A673 (cell line): ENCODE measurements at places on chromosomes 1 and 21. TPM values are rescaled to one million over a fixed set of nuclear protein-coding genes. Genes with fewer than 3 reads are reported as not detected.

GPR137B gene
- total RNA-seq, result 6.4 and 7.1 TPM in 2 replicates

HTR1D gene
- 0.13 and 0.20 TPM in 2 replicates for total RNA-seq

PDE4B gene
- 15.5 and 20.0 TPM in 2 replicates for total RNA-seq

DNA sequence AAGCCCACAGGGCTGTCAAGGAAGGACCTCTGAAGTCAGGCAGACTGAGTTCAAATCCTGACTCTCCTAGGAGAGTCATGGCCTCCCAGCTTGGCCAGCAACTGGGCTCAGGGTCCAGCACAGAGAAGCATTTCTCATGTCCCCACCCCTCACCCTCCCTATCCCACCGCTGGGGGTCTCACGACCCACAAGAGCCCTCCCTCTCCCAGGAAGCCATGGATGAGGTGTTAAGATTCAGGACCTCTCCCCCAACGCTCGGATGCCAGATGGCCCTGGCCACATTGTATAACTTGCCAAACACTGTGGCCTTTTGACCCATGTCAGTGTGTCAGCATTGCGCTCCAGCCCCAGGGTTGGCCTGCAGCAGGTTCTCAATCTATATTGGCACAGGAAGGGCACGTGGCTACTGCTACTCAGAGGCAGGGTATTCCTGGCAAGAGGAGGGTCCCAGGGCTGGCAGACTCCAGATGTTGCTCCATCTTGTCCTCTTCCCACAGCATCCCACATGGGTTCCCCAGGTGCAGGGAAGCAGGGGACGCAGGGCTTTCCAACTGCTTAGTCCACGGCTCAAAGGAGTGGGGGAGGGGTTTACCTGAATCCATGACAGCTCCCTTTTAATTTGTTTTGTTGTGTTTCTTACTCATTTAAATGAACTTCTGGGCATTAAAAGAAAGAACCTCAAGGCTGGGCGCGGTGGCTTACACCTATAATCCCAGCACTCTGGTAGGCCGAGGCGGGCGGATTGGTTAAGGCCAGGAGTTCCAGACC lies 10.5 kb downstream of the SLC2A1 start:
- no peak for DNase-seq
- no peak overlapping the region for H3K27ac ChIP-seq
- peaks cover 7% of the 10 kb centered on the region for H3K36me3 ChIP-seq
- no peaks in the 10 kb centered on the region for H3K27me3 ChIP-seq
- H3K4me3 ChIP-seq, result no peak overlapping the region

LZIC gene
- 53.7 and 56.5 TPM in 2 replicates for total RNA-seq

- H3K27ac ChIP-seq, result no peak overlapping the region
- no peaks in the 10 kb centered on the region for H3K36me3 ChIP-seq
- H3K27me3 ChIP-seq, result no peaks in the 10 kb centered on the region
Measured at GRCh38 chr1:116808848-116809508, 54.7 kb downstream of the CD2 start.

DNA sequence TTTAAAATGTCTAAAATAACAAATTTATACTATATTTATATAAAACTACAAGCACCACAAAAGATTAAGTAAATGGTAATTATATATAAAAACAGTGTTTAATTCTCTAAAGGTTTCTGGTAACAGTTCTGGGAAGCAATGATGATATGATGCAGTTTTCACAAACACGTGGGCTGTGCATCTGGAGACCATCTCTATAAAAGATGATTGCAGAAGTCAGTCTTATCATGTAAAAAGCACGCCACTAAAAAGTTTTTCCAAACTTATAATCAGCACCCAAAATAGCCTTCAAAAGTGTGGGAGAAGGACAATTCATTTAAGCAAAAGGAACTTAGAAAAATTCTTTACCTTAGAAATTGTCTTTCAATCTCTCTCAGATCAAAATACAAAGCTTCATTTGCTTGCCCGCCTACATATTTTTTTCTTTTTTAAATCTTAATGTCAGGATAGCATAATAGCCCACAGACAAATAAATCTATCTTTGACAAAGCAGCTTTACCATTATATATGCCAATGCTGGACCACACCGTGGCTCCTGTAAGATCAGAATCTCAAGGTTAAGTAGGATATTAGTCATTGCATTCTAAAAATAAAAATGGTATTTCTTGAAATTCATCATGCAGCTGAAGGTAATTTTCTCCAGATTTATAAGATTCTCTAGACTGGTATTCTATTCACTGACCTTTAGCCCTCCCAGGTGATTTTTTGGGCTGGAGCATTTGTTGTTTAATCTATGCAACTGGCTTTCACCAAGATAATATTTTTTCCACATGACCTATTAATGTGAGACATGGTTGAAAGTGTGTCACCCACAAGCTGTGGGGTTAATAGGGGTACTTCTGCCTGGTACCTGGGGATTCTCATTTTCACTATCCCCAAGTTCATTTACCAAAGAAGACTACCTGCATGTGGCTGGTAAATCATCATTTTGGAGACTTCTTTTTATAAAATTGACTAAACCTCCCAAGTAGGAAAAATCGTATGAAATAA lies 189.6 kb upstream of the ST6GALNAC5 start:
- H3K27ac ChIP-seq, result no peak overlapping the region
- H3K4me3 ChIP-seq, result no peak overlapping the region
- no peak for DNase-seq
- H3K4me1 ChIP-seq, result no peaks in the 10 kb centered on the region
- no peaks in the 10 kb centered on the region for H3K36me3 ChIP-seq

- no peak overlapping the region for H3K4me3 ChIP-seq
- H3K36me3 ChIP-seq, result no peaks in the 10 kb centered on the region
- no peak for DNase-seq
- no peaks in the 10 kb centered on the region for H3K4me1 ChIP-seq
Measured at GRCh38 chr1:167003711-167004110, 14.6 kb downstream of the MAEL start.

GRCh38 chr1:18761948-18762840 lies 97.3 kb downstream of the TAS1R2 start:
- no peaks in the 10 kb centered on the region for H3K4me1 ChIP-seq
- no peak overlapping the region for H3K4me3 ChIP-seq
- peaks cover 13% of the 10 kb centered on the region for H3K27me3 ChIP-seq

S100A9 gene
- not detected in 2 replicates for total RNA-seq

TTC39A gene
- 3.1 and 5.1 TPM in 2 replicates for total RNA-seq

DNA sequence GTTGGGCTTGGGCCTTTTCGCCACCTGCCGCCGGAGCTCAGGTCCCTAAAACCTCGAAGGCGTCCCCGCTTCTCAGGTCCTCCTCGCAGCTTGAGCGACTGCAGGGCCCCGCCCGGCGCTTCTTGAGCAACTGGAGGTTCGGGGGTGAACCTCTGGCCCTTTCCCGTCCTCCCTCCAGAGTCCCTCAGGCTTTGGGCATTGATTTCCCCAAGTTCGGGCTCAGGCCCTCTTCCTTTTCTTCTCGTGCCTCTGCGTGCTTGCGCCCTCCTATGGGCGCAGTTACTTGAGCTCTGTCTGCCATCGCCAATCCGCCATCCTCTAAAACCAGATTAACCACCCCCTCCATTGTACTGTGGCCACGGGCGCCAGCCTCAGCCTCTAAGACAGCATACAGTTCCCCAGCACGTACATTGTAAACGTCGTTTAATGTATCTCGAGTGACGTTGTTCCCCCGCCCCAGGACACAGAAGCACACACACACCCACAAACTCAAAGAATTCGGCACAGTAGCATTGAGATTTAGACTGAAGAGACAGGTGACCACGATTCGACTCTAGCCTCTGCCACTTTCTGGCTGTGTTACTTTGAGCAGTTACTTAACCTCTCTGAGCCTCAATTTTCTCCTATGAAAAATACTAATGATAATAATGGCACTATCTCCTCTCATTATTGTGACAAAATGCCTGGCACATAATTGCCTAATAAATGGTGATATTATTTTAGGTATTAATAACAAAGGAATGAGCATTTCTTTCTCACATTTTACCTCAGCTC lies 22.6 kb downstream of the BTG2 start:
- H3K27me3 ChIP-seq, result no peaks in the 10 kb centered on the region
- H3K4me3 ChIP-seq, result peak overlapping the region; percentile 52
- peaks cover 35% of the 10 kb centered on the region for H3K4me1 ChIP-seq
- DNase-seq, result peak; percentile 77

EIF3I gene
- total RNA-seq, result 298 and 303 TPM in 2 replicates

DNA sequence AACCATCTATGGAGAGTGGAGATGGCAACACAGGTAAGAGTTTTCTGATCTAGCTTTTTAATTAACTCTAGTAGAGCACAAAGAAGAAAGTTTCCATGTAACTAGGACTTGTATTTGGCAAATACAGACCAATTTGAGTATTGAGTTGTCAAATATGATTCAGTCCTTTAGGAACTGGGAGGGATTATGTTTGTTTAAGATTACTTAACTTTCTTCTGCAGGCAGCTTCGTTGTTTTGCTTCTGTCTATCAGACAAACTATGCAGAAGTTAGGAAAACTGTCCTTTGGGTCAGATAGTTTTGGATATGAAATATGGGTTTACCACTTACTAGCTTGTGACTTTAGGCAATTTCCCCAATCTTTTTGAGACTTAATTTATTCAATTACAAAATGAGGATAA lies 111.8 kb downstream of the POU2F1 start:
- no peaks in the 10 kb centered on the region for H3K36me3 ChIP-seq
- DNase-seq, result no peak
- no peak overlapping the region for H3K27ac ChIP-seq
- no peaks in the 10 kb centered on the region for H3K27me3 ChIP-seq

TRPM2 gene
- 0.21 TPM in 1 of 2 replicates, not detected in the other for total RNA-seq

- peaks cover 35% of the 10 kb centered on the region for H3K4me1 ChIP-seq
- no peak for DNase-seq
- no peaks in the 10 kb centered on the region for H3K27me3 ChIP-seq
- no peak overlapping the region for H3K4me3 ChIP-seq
Measured at GRCh38 chr1:24048205-24048869, 63.6 kb downstream of the MYOM3 start.

FLG2 gene
- not detected in 2 replicates for total RNA-seq

- H3K4me3 ChIP-seq, result no peak overlapping the region
- H3K27me3 ChIP-seq, result no peaks in the 10 kb centered on the region
- no peak overlapping the region for H3K27ac ChIP-seq
- no peaks in the 10 kb centered on the region for H3K36me3 ChIP-seq
Measured at GRCh38 chr1:226608699-226609505, 60.3 kb downstream of the STUM start.

GRCh38 chr1:25624156-25624555 lies 7.6 kb downstream of the MAN1C1 start:
- H3K27ac ChIP-seq, result no peak overlapping the region
- no peaks in the 10 kb centered on the region for H3K4me1 ChIP-seq
- no peaks in the 10 kb centered on the region for H3K36me3 ChIP-seq
- no peak overlapping the region for H3K4me3 ChIP-seq
- H3K27me3 ChIP-seq, result peaks cover 32% of the 10 kb centered on the region

GRCh38 chr1:10071640-10072039 lies 38.9 kb downstream of the UBE4B start:
- no peak for DNase-seq
- H3K4me3 ChIP-seq, result no peak overlapping the region
- H3K27me3 ChIP-seq, result no peaks in the 10 kb centered on the region
- no peaks in the 10 kb centered on the region for H3K36me3 ChIP-seq
- H3K27ac ChIP-seq, result no peak overlapping the region
- peaks cover 8% of the 10 kb centered on the region for H3K4me1 ChIP-seq

LCE1F gene
- not detected in 2 replicates for total RNA-seq

DNA sequence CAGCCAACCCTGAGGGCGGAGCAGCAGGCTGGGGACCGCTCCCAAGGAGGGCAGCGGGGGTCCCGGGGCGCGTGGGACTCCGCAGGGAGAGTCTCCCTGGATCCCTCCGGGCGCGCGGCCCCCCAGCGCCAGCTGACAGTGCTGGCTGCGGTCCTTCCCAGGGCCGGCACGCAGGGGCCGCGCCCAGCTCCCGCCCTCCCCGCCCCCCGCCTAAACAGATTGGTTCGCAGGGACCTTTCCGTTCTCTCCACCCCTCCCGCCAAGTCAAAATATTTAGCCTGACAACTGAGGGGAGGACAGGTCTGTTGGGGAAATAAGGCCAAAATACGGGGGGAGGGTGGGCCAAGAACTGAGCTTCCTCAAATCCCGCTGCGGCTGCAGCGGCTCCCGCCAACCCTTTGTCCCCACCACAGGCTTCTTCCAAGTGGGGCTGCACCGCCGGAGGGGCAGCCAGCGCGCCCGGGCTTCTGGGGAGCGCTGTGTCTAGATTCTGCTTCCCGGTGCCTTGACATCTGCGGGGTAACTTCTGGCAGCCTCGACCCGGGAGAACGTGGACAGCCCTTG lies at the start of gene INSRR:
INSRR (minus strand) TSS at position 159 of the 564 bp plus-strand sequence. CDS start 496 bp downstream, outside the sequence.
- no peak within 1 kb of the TSS for H3K27ac ChIP-seq
- peaks cover 27% of the 10 kb centered on the region for H3K27me3 ChIP-seq
- peak within 1 kb of the TSS; percentile 55 for H3K4me3 ChIP-seq
- no peak for DNase-seq

- no peak overlapping the region for H3K4me3 ChIP-seq
- no peaks in the 10 kb centered on the region for H3K27me3 ChIP-seq
- DNase-seq, result no peak
- H3K27ac ChIP-seq, result no peak overlapping the region
- H3K4me1 ChIP-seq, result no peaks in the 10 kb centered on the region
Measured at GRCh38 chr1:59556802-59557548, 257.8 kb upstream of the HOOK1 start.

SLC45A3 gene
- total RNA-seq, result 8.5 and 11.0 TPM in 2 replicates

- H3K4me3 ChIP-seq, result no peak overlapping the region
- H3K27ac ChIP-seq, result no peak overlapping the region
- peaks cover 10% of the 10 kb centered on the region for H3K4me1 ChIP-seq
- no peaks in the 10 kb centered on the region for H3K27me3 ChIP-seq
- H3K36me3 ChIP-seq, result no peaks in the 10 kb centered on the region
Measured at GRCh38 chr1:19802269-19802668, 2.6 kb upstream of the TMCO4 start.

GRCh38 chr1:160116283-160117147 lies 956 bp downstream of the ATP1A2 start:
- H3K4me1 ChIP-seq, result no peaks in the 10 kb centered on the region
- H3K27me3 ChIP-seq, result no peaks in the 10 kb centered on the region
- H3K36me3 ChIP-seq, result no peaks in the 10 kb centered on the region
- DNase-seq, result no peak
- no peak overlapping the region for H3K4me3 ChIP-seq
- no peak overlapping the region for H3K27ac ChIP-seq

DNA sequence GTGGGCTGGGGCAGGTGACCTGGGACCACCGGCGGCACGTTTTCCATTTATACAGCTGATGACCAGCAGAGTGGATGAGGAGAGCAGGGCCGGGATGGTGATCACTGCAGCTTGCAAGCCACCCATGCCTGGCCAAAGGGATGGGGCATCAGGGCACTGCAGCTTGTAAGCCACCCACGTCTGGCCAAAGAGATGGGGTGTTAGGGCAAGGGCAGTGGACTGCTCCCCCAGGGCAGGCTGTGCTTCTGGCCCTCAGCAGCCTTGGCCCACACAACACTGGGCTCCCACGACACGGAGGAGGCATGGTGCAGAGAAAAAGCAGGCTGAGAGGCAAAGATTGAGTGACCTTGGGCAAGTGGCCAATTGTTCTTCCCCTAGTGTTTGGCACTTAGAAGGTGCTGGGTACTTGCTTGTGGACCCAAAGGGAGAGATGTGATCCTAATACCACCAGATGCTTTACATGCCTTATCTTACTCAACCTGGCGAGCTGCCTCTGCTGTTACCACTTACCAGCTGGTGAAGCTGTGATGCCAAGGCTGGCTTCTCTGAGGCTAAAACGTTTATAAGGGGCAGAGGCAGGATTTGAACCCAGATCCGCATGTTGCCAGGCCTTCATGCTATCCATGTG lies 48.3 kb downstream of the TRIM62 start:
- H3K27ac ChIP-seq, result no peak overlapping the region
- H3K36me3 ChIP-seq, result no peaks in the 10 kb centered on the region
- DNase-seq, result no peak
